ENCODE measurements at places on chromosomes 7 and 10.

- peak; percentile 53 for ATAC-seq
Measured at GRCh38 chr10:15325243-15325943, 45.7 kb downstream of the FAM171A1 start.

DNA sequence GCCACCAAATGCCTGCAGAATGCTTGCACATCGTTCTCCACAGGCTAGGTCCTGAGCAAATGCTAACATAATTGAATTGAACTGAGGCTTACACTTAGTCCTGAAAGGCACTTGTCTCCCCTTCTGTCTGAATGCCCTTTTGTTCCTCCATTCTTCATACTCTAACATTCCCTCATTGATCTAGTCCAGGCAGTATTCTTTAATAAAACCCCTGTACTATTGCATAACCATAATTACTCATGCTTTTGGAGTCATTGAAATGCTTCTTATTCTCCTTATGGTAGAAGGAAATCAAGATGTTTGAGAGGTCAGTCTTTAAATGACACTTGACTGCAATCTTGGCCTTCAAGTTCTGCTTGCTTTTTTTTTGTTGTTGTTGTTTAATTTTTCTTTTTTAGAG lies 7.1 kb downstream of the PI4K2A start:
- no peak for ATAC-seq

GRCh38 chr10:78307576-78307975 lies 273.9 kb downstream of the RPS24 start:
- no peak for ATAC-seq

- no peak for ATAC-seq
Measured at GRCh38 chr7:92797693-92798092, 38.7 kb downstream of the CDK6 start.

DNA sequence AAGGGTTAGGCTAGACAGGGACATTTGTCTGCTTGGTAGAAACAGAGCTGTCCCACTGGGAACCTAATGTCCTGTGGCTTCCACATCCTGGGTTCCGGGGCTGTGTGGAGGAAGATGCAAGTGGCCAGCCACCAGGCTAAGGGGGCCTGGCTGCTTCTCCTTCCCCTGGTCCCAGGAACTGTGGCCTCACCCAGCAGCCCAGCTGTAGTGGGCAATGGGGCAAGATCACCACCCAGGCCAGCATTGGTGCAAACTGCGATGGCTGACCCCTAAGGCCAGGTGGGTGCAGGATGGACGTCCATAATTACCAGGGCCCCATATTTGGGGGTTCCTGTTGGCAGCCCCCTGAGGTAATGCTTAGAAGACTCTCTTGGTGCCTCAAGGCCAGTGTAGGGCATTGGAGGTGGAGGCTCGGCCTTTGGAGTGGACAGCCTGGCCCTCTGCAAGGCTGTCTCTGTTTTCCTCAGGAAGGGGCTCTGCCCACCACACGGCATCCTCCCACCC lies 226.7 kb downstream of the TCF7L2 start:
- ATAC-seq = no peak

DNA sequence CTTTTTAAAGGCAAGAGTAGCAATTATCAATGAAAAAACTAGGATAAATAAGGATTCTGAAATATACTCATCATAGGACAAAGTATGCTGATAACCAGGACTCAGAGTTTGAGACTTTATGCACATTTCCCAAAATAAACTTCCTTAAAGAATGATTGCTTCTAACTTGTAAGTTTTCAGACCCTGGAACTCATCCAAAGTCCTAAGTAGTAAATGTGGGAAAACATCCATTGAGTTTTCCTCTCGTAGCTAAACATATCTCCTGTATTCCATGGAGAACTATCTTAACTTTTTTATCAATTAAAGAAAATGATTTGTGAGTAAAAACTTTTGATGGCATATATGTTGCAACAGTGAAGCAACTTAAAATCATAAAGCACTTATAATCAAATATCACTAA lies 285.2 kb upstream of the KLF6 start:
- no peak for ATAC-seq
